ENCODE measurements at places on chromosomes 11 and 22.

DNA sequence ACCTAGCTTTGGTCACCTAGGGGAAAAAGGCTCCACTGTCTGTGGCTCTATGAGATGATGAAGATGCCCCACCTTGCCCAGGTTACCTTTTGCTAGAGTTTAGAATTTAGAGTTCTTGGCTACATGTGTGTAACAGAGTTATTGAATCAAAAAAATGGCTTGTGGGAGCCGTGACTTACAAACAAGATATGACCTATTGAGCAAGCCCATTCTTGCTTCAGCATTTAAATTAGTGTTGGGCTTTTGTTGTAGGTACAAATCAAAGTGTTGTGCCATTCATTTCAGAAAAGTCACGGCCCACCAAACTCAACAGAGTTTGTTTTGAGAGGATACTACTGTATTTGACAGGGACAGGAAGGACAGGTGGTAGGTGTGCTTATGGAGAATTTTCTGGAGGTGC lies 768.8 kb downstream of the NTM start:
- no peak for DNase-seq

GRCh38 chr11:11521306-11522002 lies 100.4 kb downstream of the GALNT18 start:
- peak; percentile 72 for DNase-seq

DNA sequence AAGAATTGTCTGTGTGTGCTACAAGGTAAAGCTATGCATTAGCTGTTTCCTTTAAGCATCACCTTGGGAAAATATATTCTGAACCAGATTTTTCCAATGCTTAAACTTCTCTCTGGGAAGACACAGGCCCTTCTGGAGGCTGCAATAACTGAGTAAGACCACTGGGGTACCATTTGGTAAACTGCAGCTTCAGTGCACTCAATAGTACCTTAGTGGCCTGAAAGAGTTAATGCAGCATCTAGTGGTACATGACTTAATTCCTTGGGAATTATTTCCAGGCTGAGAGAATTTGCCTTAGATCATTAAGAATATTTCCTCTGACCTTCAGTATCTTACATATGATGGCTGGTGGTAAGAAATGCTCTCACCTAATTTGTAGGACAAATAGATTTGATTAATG lies 727.4 kb downstream of the DLG2 start:
- no peak for DNase-seq

DNA sequence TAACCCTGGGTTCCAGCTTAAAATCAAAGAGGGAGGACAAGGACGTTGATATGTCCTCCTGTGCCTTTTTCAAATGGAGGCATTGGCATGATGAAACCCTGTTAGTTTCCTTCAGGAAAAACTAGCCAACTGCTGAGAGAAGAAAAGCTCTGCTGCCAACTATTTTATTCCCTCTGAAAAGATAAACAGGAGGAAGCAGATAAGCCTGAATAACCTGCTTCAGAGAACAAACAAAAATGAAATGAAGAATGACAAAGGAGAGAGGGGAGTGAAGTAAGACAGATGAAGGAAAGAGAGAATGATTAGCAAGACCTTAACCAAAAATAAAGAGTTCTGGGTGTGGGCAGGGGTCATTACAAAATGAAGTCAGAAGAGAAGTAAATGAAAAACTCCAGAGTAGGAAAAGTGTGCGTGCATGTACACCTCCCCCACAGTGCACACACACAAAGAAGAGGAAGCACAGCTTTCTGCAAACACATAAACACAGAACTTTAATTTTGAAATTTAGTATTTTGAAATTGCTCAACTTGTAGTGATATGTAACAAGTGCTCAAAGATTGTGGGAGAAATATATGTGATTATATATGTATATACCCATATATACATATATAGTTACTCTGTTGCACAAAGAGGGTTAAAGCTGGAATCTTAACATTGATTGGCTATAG lies 332.2 kb downstream of the LUZP2 start:
- no peak for DNase-seq
